ENCODE measurements at places on chromosomes 6 and 20. TPM values are rescaled to one million over a fixed set of nuclear protein-coding genes. Genes with fewer than 3 reads are reported as not detected.

The PGM3 gene
- total RNA-seq: 40.6 TPM

The TRIM10 gene
- total RNA-seq: 1.0 TPM

The HTR1E gene
- not detected for total RNA-seq

The COL10A1 gene
- total RNA-seq: not detected

The PLEKHG1 gene
- 43.9 TPM for total RNA-seq

The LAMA5 gene
- total RNA-seq: 96.6 TPM

The SUMO4 gene
- 5.5 TPM for total RNA-seq

The CFAP206 gene
- 2.1 TPM for total RNA-seq

The NMBR gene
- not detected for total RNA-seq

The VSTM2L gene
- 0.82 TPM for total RNA-seq

The NFKBIL1 gene
- total RNA-seq: 11.4 TPM

The KCNQ5 gene
- total RNA-seq: 6.5 TPM

The EZR gene
- total RNA-seq: 66.9 TPM

The CNR1 gene
- 0.51 TPM for total RNA-seq

The ELOVL4 gene
- total RNA-seq: 2.7 TPM

The OLIG3 gene
- total RNA-seq: not detected

The SLC22A2 gene
- total RNA-seq: 0.62 TPM

The CRISP2 gene
- not detected for total RNA-seq

The LPA gene
- total RNA-seq: 0.10 TPM

The HDGFL1 gene
- not detected for total RNA-seq

The BAG2 gene
- total RNA-seq: 11.6 TPM

The CST5 gene
- not detected for total RNA-seq

The CPXM1 gene
- 32.1 TPM for total RNA-seq

The FAM83B gene
- 13.8 TPM for total RNA-seq

Measured in tongue (tissue), 3 donors.